ENCODE measurements at places on chromosomes 6 and 20.

GRCh38 chr6:121951918-121952379 lies 447.5 kb upstream of the HSF2 start:
- DNase-seq, result no peak

DNA sequence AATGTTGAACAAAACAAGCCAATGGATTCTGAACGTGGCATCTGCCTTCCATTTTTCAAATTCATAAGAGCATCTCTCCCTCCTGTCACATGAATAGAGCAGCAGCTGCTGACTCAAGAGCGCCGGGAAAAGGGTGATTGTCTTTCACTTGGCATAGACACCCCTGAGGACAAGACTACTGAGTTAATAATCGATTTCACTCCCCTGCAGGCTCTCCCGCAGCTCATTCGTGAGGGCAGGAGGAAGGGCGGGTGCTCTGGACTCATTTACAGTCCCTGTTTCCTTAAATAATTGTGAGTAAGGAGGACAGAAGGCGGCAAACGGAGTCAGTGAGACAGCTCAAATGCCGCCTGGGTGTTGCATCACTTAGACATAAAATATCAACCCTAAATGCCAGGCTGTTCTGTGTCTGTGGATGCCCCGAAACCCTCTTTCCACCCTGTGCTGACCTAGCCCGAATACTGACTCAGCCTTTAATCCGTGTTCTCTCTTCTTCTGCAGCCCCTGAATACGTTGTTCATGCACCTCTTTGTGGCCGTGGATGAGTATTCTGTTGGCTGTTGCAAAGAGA lies 21.6 kb downstream of the CFAP61 start:
- peak; percentile 95 for DNase-seq

DNA sequence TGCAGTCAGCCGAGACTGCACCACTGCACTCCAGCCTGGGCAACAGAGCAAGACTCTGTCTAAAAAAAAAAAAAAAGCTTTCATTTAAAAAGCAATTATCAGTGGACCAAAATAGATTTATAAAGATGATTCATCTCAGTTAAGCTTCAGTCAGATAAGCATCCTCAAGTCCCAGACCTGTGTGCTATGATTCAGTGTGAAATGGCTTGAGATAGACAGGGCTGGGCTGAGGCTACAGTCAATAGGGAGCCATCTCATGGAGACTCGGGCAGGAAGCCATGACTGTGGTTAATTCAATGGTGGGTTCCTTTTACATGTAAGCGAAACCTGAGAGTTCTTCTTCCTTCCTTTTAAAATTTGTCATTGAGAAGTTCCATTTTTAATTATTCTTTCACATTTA lies 276.0 kb downstream of the TFAP2A start:
- DNase-seq, result no peak

DNA sequence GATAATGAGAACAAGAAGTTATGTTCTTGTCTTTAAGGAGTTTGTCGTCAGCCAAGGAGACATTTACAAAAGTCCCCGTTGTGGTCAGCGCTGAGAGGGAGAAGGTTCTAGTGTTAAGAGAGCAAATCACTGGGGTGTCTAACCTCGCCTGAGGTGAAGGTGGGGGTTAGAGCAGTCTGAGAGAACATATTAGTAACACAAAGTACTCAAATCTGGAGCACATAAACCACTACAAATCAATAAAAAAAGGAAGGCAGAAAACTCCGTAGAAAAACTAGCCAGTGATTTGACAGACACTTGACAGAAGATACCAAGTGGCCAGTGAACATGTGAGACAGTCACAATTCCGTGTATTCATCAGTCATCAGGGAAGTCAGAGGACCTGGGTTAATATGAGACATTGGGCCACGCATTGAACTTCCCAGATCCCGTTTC lies 45.4 kb downstream of the CDS2 start:
- no peak for DNase-seq

Data from NCI-H2171 treated with DMSO at 0.1 percent for 48 hours (cell line).